ENCODE measurements at places on chromosomes 4 and X.

GRCh38 chr4:71163317-71163716, 169.9 kb downstream of the DCK start:
- DNase-seq, result no peak

GRCh38 chrX:153610836-153611213, 11.9 kb upstream of the CCNQ start:
- DNase-seq, result no peak

DNA sequence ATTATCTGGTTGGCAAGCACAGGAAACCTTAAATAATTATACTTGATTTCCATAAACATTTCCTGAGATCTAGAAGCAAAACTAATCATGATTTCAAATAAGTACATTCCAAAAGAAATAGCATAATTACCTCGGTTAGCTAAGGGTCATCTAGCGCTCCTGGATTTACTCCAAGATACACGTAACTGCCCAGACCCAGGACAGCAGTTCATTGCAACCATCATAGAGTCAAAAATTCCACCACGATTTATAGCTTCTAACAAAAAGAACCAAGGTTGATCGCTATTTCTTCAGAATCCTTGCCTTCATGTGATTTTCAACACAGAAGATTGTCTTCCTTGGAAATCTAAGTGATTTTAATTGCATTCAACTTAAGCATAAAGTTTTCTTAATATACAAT, 1235.5 kb upstream of the TENM3 start:
- DNase-seq, result no peak

- DNase-seq, result no peak
These were observed 75.1 kb downstream of the NUDT10 start for GRCh38 chrX:51407520-51408409.

DNA sequence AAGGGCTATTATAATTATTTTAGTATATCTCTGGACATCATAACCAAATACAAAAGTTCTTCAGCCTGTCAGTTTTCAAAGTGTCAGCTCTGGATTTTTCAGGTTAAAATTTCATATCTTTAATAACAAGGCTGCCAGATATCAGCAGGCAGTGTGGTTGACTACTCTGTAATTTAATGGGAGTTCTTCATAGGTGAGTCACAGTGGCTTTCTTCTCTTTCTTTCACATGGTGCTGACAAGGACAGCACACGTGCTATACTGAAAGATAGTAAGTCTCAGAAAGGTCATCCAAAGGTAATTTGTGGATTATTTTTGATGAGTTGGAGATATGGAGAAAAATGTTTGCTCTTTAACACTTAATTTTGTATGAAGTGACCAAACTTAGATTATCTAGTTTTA, 43.2 kb downstream of the GALNT7 start:
- no peak for DNase-seq

DNA sequence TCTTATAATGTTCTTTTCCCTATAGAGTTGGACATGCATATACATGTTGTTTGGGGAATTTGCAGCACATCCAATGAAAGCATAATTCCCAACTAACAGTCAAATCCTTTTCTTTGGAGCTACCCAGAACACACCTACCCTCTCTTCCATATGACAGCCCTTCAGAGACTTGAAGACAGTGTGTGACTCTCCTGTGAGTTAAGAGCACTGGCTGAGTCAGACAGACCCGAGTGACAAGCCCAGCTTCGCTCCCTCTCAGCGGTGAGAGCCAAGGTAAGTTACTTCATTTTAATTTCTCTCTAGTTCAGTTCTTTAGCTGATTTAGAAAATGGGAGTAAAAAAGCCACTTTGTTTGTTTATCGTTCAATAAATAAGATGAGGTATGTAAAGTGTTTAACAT, 86.3 kb downstream of the RTL9 start:
- DNase-seq, result no peak

DNA sequence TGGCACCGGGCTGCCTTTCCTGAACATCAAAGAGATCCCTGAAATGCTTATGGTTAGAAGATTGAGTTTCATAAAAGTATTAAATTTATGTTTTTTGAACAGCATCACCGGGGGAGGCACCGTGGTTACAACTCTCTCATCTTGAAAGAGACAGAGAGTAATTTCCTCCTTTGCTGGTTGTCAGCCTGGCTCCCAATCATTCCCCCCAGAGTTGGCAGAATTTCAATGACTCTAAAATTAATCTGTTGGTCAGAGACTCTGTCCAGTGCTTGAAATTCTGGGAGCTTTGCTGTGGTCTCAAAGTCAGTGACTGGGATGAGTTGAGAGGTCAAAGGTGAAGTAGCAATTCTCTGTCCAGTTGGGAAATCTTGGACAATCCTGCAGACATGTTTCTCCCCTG, 135.9 kb downstream of the RAB28 start:
- DNase-seq, result no peak

DNA sequence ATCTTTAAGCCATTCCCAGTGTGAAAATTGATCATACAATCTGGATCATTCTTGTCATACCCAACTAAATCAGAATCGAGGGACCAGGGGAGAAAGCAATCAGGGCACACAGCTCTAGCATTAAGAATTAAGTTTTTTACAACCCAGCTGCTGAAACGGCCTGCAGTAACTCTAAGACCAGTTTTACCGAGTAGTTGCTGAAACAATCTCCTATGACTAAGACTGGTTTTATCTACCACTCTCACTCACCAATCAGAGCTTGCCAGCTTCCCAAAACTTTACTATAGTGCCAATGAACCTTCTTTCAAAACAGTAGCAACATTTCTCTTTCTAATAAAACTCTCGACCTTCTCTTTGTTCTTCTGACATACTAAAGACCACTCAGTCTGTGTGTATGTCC, 2.8 kb upstream of the SAP30 start:
- no peak for DNase-seq

DNA sequence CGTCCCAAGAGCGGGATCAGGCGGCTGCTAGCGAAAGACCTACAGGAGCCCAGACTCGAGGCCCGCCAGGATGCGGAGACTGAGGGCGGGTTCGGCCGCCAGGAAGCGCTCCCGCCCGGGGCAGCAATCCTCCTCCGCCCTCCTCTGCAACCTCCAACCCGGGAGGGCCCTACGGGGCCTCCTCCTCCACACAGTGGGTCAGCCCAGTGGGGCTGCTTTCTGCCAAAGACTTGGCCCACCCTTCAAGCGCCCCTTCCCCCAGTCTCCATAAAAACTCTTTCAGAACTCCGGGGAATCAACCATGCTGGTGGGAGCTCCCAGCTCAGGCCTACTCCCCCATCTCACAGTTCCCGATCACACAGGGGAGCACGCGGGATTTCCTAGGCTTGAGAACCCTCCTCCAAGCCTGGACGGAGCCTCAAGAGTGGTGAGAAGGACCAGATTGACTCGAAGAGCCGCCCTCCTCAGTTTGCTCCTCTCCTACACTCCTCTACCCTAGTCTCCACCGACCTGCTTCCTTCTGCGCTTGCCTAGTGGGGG, 77.5 kb downstream of the RLIM start:
- DNase-seq, result no peak

GRCh38 chr4:112270640-112271421, 14.9 kb downstream of the TIFA start:
- DNase-seq, result no peak

DNA sequence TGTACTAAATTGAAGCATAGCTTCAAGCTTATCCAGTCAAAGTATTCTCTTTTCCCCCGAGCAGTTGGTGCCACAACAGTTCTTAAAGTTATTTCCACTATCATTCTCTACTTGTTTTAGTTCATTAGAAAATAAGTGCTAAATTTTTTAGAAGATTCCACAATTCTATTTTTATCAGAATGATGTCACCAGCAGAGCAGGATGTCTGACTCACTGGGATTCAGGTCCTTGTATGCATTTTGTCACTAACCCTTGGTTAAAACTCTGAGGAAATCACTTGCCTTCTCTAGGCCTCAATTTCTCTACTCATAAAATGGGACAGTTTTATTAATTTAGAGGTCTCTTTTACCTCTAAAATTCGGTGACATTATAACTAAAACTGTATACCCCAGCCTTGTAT, 3.4 kb downstream of the DDX53 start:
- DNase-seq, result no peak

DNA sequence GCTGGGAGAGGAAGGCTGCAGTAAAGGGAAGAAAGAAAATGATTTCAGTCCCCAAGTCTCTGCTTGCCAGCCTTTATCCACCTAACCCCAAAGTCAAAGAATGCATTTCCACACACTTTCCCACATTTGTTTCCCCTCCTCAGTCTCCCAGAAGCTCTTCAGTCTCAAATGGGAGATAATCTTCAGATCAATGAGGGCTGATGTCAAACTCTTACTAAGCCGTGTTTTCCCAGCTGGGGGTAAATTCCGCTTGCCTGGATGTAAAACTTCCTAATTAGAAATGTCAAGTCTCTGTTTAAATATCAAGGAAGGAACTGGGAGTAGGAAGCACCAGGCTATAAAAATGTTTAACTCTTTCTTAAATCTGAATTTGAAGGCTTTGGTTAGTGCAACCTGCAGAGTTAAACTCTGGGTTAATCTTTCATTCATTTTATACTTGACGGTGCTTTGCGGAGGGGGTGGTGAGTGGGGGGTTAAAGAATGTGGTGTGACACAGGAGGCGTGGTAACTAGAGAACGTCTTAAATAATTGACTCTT, 601.4 kb upstream of the ACTRT1 start:
- no peak for DNase-seq

DNA sequence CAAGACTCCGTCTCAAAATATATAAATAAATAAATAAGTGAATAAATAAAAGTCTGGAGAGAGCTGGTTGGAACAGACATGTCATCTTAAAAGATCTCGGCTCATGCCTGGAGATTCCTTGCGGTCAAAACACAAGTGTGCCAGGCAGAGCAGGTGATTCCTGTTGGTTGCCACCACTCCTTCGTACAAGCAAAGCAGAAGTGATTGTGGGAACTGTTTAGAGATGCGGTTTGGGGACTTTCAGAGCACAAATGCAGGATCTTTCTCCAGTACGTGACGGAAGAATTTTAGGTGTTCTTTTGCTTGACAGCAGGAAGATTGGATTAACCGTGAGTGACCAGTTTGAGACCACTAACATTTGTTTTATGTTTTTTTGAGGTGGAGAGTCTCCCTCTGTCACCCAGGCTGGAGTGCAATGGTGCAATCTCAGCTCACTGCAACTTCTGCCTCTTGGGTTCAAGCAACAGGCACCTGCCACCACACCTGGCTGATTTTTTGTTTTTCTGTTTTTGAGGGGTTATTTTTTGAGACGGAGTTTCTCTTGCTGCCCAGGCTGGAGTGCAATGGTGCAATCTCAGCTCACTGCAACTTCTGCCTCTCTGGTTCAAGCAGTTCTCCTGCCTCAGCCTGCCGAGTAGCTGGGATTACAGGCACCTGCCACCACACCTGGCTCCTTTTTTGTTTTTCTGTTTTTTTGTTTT, 2.8 kb upstream of the CRLF2 start:
- no peak for DNase-seq

GRCh38 chr4:18389115-18389514, 367.6 kb upstream of the LCORL start:
- DNase-seq, result no peak

DNA sequence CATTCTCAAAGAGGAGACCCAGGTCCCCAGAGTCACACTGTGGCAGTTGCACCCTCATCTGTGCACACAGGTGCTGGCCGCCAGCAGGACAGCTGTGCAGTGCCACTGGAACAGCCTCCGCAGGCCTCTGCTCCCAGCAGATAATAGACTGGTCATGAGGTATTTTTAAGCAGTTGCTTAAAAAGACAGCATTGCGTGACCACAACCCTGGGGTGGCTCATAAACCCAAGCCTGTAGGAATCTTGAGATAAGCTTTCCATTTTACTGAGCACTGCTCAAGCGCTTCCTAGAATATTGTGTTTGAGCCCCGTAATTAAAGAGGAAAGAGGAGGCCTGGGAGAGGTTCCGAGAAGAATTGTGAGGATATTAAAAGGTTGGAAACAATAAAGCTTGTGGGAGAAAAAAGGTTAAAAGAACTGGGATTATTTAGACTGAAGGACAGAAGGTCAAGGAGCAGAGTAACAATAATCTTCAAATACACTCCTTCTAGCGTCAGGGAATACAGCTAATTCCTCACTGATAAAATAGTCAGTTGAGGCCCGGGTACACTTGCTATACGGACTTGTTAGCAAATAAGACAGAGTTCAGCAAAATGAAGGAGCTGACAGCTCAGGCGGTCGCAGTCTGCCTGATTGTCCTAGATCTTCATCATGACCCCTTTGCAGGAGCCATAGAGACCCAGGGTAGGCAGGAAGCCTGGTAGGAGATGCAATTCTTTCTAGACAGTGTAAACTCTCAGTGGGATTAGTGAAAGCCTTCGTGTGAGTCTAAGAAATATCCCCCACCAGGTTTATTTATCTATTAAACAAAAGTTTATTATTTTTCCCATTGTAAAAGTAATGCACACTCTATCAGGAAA, 86.2 kb upstream of the KIT start:
- no peak for DNase-seq

GRCh38 chr4:9949573-9949972, 71.7 kb downstream of the SLC2A9 start:
- DNase-seq, result no peak

DNA sequence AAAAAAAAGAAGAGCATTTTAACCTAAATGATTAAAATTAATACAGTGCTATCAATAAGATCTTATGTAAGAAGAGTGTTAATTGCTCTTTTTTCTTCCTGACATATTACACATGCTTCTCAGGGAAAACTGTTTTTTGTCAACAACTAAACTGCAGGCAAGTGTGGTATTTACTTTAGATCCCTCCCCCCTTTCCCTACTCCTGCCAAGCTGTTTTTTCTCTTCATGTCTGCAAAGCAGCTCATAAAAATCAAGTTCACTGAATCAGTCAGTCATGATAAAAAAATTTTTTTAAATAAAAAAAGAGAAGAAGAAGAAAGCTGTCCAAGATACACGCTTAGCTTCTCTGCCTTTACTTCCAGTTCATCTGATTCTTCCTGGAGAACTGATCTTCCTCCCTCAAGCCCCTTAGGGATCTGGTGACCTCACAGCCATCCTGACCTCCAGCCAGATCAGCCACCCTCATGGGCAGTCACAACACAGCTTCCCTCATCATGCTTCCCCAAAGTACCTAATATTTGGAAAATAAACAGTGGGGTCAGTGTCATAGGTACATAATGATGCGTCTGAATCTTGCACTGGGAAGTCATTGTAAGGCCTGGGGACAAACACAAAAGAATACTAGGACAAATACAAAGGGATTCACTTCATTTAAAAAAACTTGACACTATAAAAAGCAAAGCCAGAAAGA, 87.0 kb downstream of the ZNF827 start:
- DNase-seq, result no peak

GRCh38 chrX:1596676-1597344, 5.4 kb downstream of the AKAP17A start:
- DNase-seq, result no peak
